ENCODE measurements at places on chromosomes 2 and 18.

DNA sequence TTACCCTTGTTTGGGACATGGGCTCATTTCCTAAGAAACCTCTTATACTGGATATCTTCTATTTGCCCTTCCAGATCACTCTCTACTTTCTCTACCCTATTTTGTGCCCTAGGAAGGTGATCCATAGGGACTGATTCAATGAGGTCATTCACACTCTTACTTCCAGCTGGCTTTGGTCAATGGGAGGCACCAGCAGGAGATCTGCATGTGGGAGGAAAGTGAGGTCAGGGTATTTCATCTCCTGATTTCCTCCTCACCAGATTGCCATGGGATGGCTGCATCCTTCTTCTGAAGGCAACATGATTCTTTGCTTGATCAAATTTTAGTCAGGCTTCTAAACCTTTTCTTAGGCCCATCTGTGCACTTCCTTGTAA, 15.2 kb downstream of the M1AP start:
- ATAC-seq: no peak

GRCh38 chr2:109428841-109429566, 184.8 kb downstream of the SEPTIN10 start:
- no peak for ATAC-seq

DNA sequence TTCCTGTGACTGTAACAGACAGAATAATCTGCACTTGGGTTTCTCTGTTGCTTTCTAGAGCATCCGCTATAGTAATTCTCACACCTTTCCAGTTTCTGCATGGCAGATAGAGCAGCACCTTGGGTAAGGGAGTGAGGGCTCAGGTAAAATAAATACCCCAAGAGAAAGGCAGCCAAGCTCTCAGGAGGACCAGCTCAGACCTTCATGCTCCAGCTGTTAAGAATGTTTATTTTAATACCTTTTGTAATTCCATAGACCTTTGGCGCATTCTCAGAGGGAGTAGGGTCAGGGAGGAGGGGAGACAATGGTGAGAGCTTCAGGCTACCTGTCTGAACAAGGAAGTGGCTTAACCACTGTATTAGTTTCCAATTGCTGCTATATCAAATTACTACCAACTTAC, 16.2 kb upstream of the TMEM178A start:
- ATAC-seq: no peak

- ATAC-seq: no peak
Observed at GRCh38 chr2:182952741-182953450, 85.4 kb downstream of the NCKAP1 start.

- peak; percentile 26 for ATAC-seq
Observed at GRCh38 chr2:155980941-155981560, 351.5 kb downstream of the NR4A2 start.

DNA sequence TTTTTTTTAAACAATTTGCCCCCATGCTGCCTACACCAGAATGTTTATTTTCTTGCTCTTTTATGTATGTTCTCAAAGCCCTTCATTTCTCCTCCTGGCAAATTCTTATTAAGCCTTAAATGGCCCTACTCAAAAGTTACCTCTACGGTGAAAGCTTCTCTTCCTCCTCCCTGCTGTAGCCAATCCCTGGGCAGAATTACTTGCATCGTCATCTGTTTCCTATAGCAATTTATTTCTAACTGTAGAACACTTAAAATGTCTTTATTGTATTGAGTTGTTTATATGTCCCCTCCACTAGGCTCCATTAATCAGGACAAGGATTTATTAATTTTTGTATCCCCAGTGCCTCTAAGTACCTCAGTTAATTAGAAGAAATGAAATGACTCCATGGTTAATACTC, 2.5 kb upstream of the RAD51AP2 start:
- ATAC-seq: no peak

GRCh38 chr2:127525691-127526131, 578 bp downstream of the IWS1 start:
- no peak for ATAC-seq

DNA sequence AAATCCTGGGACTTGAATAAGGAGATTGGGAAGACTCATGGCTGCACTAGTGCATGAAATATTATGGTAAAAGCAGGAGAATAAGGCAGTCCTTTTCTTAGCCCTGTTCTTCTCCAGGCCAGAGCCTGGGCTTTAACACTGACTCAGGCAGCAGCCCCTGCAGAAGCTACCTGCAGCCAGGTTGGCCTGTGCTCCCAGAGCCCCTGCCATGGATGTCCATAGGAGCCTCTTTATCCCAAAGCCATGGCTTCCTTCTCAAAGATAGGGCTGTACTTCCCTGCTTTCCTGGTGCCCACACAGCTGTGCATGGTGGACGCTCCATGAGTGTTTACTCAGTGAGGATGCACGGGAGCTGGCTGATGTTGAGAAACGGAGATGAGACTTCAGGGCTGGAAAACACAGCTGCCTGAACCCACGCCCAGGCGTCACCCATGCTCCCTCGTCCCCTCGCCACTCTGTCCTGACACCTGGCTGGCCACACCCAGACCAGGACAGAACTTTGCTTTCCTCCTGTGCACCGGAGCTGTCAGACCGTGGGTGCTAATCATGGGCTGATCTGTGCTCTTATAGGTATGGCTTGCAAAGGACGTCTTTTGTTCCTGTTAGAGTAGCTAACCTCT, 135.5 kb downstream of the GLI2 start:
- no peak for ATAC-seq

DNA sequence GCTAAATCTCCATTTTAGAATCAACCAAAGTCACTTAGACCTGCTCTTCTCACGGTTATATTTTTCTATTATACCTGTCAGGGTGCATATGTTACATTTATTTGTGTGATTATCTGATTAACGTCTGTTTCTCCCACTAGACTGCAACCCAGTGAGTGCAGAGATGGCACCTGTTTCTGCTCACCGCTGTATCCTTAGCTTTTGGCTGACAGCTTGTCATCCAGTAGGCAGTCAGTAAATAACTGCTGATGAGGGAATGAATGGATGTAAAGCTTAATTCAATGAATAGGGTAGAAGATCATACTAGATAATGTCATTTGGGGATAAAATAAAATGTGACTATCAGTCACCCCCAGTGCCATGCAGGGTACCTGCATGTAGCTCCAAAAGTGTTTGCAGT, 6.9 kb upstream of the CHRNA1 start:
- ATAC-seq: no peak

GRCh38 chr2:9656270-9656766, 25.5 kb upstream of the YWHAQ start:
- ATAC-seq: peak; percentile 86

- no peak for ATAC-seq
Observed at GRCh38 chr2:53484531-53484930, 283.1 kb upstream of the CHAC2 start.

DNA sequence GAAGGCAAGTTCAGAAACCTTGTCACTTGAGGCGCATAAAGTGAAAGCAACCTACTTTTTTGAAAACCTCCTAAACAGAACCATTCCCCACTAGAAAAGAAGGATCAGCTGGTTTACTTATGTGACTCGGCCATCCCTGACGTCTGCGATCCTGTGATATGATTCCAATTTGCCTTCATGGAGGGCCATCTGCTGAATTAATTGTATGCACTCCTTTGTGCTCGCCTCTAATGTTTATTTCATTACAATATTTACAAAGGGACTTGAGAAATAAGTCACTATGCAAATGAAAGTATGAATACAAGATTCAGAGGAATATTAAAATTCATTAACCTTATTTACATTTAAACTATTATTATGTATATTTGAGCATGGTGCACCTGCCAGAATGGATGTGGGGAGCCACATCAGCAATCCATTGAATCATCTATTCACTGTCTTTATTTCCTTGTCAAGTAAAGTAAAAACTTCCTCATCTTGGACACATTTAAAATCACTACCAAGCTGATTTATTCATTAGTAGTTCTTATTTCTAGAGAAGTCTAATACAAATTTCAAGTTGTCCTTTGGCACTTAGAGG, 96.5 kb downstream of the RBM43 start:
- ATAC-seq: no peak

GRCh38 chr2:150091846-150092245, 395.6 kb downstream of the RND3 start:
- ATAC-seq: no peak

DNA sequence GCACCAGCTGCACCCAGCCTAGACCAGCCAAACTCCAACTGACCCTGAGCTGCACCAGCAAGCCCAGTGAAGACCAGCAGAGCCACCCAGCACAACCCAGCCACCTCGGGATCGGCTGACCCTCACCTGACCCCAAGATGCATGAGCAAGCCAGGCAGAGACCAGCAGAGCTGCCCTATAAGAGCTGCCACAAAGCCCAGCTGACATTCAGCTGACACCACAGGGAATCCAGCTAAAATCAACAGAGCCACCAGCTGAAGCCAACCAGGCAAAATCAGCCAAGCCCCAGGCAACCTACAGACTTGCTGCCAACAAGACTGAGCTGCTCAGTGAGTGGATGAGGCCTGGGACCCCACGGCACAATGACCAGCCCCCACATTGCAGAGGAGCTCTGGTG, 54.6 kb downstream of the CYP27C1 start:
- ATAC-seq: no peak

DNA sequence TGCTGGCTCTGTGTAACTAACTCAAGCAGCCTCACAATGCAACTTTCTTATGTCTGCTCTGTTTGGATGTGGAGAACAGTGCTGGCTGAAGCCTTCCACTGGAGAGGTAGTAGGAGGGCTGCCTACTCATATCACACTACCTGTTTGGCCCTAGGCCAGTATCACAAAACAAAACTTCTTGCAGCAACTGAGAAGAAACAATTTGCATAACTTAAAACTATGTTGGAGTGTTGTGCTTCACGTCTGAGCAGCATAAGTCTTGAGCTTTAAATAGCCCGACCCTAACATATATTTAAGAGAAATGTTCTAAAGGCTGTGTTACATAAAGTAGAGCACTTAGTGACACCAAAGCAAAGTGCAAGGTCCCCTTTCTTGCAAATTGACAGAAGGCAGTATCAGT, 204.9 kb upstream of the ACVR2A start:
- ATAC-seq: peak; percentile 50

GRCh38 chr2:220318037-220318436, 690.6 kb downstream of the SLC4A3 start:
- no peak for ATAC-seq

DNA sequence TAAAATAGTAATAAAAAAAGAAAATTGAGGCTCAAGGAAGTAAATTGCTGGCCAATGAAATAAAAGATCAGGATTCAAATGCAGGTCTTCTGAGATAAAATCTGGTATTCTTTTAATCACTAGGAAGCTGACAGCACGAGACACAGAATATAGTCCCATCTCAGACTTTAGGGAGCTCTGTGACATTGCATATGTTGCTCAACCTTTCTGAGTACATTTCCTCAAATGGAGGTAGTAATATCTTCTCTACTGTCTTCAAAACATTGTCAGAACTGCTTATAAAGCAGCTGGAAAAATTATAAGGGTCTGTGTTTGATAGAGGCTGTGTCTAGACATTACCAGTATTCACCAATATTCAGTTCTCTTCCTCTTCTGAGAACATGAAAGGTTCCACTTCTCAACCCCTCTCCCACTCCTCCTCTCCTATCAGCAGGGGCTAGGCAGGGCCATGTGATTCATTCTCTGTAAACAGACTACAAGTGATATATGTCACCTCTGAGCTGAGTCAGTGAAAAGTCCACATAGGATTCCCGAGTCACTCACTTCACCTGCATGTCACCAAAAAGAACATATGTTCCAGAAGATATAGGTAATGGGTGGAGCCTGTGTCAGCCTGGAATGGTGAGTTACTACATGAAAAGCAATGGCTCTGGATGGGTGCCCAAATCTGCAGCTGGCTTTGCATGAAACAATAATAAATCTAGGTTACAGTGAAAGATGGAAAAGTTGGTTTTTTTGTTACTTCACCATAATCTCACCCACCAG, 7.1 kb downstream of the KCNE4 start:
- no peak for ATAC-seq

- no peak for ATAC-seq
Observed at GRCh38 chr2:180159921-180160320, 152.8 kb upstream of the CWC22 start.

DNA sequence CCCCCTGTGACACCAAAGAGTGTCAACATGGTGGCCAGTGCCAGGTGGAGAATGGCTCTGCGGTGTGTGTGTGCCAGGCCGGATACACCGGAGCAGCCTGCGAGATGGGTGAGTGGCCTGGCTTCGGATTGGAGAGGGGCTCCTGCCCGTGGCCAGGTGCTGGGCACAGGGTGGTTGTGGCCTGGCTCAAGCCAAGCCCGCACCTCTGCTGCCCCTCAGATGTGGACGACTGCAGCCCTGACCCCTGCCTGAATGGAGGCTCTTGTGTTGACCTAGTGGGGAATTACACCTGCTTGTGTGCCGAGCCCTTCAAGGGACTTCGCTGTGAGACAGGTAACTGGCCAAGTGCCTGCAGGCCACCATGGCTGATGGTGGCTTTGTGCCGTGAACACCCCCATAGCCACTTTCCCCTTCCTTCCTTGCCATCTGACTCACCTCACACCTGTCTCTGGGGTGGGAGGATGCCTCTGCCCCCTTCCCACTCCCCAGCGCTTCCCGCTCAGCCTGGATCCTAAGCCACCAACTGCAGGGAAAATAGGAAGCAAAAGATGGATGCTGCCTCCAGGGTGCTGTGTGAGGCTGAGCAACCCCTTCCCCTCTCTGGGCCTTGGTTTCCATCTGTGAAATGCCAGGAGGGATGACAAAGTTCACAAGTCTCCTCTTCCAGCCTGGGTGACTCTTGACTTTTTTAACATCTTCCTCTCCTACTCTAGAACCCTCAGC, 41.8 kb downstream of the SNED1 start:
- no peak for ATAC-seq

DNA sequence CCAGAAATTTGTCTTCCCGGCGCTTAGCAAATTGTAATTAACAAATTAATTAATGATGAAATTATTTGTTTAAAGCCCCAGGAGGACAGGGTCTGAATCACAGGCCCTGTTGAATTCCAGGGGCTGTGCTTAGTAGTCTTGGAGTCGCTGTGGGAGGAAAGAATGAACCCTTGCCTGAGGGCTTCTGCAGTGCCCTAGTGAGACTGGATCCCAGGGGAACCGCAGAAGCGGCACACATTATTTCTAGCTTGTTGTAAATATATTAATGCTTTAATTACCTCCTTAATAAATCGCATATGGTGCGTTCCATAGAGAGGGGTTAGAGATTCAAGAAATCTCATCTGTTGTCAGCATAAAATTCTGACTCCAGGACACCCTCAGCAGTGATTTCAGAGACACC, 235.4 kb downstream of the CELF4 start:
- ATAC-seq: no peak

DNA sequence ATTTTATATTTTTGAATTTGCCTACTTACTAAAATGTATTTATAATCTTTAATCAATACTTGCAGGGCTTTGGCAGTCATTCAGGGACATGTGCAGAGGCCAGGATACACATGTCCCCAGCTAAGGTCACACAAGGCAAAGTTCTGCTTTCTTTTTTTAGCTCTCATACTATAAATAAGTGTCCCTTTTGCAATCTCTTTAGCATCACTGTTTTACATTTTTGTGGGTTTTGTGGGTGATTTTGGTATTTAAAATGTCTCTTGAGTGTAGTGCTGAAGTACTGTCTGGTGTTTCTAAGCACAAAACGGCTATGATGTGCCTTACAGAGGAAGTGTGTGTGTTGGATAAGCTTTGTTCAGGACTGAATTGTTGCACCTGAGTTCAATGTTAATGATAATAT, 309.0 kb upstream of the GULP1 start:
- ATAC-seq: no peak

GRCh38 chr2:65630643-65631042, 198.2 kb upstream of the SPRED2 start:
- ATAC-seq: no peak

- no peak for ATAC-seq
Observed at GRCh38 chr2:174365571-174365970, 30.0 kb upstream of the SCRN3 start.

All from activated T-helper 17 cell treated with anti-CD3 and anti-CD28 coated beads, Interleukin-2, amount 50 U/mL, for 72 hours (primary cell).